ENCODE measurements at places on chromosomes 13 and 19. TPM values are rescaled to one million over a fixed set of nuclear protein-coding genes. Genes with fewer than 3 reads are reported as not detected.

The CIC gene
- 75.8 TPM for total RNA-seq

DNA sequence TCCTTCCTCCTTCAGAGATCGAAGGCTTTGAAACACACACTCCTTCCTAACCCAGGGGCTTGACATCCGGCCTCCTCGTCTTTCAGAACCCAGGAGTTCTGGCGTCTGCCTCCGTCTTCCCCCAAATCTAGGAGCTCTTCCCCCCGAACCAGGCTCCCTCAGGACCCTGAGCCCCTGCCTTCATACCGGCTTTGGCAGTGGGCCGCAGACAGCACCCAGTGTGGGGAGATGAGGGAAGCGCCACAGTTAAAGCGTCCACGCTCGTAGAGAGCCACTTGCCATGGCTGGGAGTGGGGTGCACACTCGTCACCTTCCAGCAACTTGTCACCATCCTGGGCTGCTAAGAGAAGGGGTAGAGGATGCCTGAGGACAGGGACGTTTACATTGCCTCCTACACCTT lies 3.9 kb upstream of the KLK1 start:
- DNase-seq, result no peak

DNA sequence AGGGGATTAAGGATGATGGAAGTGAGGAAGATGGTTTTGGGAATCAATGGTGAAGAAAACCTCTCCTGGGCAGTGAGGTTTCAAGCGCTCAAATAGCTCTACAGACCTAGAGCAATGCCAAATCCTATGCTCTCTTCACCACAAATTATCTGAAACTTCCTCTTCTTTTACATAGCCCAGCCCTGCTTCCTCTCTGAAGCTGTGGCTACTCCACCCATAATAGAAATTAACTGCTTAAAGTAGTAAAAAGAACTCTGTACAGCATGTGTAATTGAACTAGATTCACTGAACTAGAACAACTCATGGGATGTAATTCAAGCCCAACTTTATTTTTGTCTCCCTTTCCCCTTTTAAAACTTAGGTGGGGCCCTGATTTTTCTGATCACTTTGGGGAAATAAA lies 20.4 kb upstream of the IFT88 start:
- no peak for DNase-seq

The CEACAM21 gene
- total RNA-seq, result 4.3 TPM

GRCh38 chr19:15015946-15016542 lies 33.2 kb upstream of the CASP14 start:
- DNase-seq, result peak; percentile 25

The DNASE2 gene
- total RNA-seq, result 27.8 TPM

DNA sequence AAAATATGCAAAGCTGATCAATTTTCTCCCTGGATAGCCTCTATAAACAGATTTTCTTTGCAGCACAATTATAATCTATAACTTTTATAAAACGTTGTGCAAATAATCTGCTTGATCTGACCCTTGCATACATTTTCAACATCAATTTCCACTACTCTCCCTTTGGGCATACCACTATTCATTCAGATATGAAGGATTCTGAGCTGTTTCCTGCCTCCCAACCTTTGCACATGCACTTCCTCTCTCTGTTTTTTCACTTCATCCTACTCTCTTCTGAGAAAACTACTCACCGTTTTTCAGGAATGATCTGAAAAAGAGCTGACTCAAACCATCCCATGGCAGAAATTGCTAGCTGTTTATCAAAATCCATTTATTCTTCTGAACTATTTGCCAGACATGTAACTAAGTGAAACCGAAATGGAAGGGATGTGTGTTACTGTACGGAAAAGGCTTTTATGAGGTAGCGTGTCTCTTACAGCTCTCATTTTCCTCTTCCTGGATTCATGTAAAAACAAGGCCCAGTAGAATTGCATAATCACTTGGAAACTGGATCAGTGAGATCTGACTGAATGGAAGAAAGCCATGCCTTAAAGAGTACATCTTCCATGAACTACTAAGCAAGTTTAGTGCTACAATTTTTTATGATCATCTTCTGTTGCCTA lies 1447.3 kb upstream of the MIR17HG start:
- no peak for DNase-seq

DNA sequence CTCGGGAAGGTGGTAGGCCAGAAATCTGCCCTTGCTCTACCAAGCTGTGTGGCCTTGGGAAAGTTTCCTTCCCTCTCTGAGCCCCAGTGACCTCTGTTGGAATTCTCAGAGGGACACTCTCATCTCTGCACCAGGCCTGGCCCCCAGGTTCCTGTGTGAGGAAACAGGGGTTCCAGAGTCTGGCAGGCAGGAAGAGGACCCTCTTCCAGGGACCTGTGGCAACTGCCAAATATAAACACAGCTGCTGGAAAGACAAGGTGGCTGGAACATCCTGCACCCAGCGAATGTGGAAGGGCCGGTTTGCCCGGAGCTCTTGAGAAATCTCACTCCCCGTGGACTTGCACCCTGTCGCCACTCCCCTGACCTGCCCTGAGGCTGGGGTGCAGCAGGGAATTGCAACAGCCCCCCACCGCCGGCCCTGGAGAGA lies 52.8 kb downstream of the GADD45B start:
- DNase-seq, result no peak

- peak; percentile 69 for DNase-seq
These were observed 215.2 kb downstream of the NBEA start for GRCh38 chr13:35157143-35157755.

GRCh38 chr13:41590122-41590521 lies 132.8 kb downstream of the RGCC start:
- no peak for DNase-seq

DNA sequence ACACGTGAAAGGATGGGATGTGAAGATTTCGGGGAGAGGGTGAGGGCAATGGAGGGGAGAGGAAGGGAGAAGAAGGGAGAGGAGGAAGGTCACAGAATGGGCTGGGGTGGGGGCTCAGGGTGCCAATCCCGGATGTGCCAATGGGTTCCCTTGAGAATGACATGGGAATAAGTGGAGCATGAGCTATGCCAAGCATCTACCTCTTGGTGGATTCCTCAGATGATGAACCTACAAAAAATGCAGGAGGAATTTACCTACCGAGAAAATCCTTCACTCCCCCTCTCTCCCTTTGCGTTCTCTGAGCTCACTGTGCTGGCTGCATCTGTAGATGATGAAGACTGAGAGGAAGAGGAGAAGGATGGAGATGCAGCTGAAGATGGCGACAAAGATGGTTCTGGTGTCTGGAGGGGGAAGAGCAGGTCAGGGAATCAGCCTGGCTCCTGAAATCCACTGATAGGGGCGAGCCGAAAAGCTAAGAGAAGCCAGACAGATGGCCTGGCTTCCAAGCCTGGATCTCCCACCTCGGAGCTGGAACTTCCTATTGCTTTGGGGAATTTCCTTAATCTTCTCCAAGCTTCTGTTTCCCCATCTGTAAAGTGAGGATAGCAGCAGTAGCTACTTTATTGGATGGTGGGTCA lies 21.6 kb downstream of the VSTM1 start:
- no peak for DNase-seq

The LILRA6 gene
- not detected for total RNA-seq

The GFY gene
- not detected for total RNA-seq

GRCh38 chr19:34261334-34262109 lies 7.2 kb downstream of the GARRE1 start:
- DNase-seq, result no peak

GRCh38 chr13:87331178-87331577 lies 340.0 kb upstream of the SLITRK5 start:
- DNase-seq, result no peak

GRCh38 chr13:35293579-35294226 lies 182.8 kb downstream of the MAB21L1 start:
- DNase-seq, result no peak

DNA sequence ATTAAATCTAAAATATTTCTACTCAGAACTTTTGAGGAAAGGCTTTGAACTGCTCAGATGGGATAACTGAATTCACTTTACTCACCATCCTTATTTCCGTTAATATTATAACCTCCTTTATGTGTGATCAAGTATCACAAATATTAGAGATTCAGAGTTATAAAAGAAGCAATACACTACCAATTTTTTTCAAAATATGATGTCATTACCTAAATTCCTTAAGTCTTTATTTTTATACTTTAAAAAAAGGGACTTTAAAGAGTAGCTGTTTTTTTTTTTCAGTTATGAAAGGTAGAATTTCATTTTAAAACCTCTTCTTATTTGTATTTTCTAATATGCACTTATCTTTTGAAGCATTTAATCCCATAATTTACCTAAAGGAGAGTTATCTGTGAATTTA lies 239.5 kb downstream of the DIAPH3 start:
- no peak for DNase-seq

The SYNE4 gene
- 0.70 TPM for total RNA-seq

DNA sequence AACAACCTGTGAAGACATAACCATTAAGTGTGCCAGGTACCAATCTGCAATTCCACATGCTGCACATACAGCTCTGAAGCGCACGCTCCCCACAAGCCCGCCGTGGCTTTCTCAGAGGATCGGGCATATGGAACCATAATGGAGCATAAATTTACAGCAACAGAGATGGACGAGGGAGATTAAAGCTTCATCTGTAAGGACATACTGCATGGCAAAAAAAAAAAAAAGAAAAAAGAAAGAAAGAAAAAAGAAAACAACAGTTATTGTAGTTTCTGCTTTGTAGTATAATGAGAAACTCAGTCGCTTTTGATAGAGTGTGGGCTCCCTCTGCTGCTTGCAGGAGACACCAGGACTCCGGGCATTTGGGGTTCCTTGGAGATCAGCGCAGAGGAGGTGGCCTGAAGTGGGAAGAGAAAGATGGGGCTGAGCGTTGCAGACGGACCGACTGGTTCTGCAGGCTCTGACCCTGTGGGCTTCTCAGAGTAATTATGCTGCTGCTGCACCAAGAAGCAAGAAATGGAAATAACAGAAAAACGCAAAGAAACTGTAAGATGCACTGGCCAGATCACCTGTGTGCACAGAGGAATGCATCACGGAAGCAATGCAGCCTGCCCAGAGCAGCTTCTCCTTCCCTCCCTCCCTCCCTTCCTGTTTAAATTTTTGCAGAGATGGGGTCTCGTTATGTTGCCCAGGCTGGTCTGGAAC lies 10.8 kb upstream of the PDCD5 start:
- DNase-seq, result peak; percentile 74

The PSG11 gene
- not detected for total RNA-seq

- DNase-seq, result no peak
These were observed 4.7 kb downstream of the NCLN start for GRCh38 chr19:3190470-3190770.

DNA sequence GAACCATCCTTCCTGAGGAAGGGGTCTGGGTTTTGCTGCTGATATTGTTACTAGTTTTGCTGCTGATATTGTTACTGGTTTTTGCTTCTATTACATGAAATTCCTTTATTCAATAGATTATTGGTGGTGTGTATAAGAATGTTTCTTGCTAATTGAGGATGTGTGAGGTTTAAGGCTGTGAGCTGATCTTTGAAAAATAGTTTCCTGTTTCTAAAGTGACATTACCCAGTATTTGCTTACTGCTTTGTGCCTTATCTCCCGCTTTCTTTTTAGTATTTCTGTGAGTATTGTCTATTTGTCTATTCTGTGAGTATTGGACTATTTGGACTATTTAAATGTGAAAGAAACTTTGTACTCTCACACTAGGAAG lies 38.2 kb upstream of the C1QTNF9 start:
- DNase-seq, result no peak

The RASGRP4 gene
- total RNA-seq, result not detected

The ZNF441 gene
- 3.7 TPM for total RNA-seq

The PDCD2L gene
- 33.8 TPM for total RNA-seq

GRCh38 chr13:67306742-67307141 lies 76.6 kb upstream of the PCDH9 start:
- DNase-seq, result no peak

The VSTM1 gene
- total RNA-seq, result not detected

GRCh38 chr19:4447327-4448146 lies 10.1 kb downstream of the UBXN6 start:
- no peak for DNase-seq

The SHISA7 gene
- 0.21 TPM for total RNA-seq

The UPK1A gene
- not detected for total RNA-seq

DNA sequence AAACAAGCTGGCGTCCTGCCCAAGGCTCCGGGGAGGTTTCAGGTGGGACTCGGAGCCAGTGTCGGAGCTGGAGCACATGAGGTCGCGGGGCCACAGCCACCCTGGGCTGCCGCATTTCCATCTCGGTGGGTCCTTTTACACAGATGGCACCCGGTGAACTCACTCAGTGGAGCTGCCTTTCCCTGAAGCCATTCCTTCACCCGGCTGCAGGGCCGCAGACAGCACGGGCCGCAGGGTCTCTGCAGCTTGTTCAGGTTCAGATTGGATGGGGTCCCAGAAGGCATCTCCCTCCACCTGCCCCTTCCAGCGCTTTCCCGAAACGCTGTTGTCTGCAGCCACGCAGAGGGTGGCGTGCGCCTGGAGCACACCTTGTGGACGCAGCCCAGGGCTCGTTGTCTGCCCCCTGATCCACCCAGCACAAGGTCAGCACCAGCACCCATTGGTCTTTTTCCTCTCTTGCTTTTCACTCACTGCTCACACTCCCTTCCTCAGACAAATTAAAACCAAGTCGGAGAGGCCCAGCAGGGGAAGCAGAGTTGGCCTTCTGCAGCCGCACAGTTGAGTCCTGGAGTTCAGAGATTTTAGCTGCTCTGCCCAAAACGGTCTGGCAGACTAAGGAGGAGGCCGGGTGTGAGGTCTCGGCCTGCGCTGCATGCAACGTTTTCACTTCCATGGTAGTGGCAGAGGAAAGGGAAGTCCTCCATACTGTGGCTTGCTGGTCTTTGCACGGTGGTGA lies 18.1 kb downstream of the MCF2L start:
- no peak for DNase-seq

GRCh38 chr19:17755977-17756670 lies 4.8 kb downstream of the FCHO1 start:
- peak; percentile 67 for DNase-seq

DNA sequence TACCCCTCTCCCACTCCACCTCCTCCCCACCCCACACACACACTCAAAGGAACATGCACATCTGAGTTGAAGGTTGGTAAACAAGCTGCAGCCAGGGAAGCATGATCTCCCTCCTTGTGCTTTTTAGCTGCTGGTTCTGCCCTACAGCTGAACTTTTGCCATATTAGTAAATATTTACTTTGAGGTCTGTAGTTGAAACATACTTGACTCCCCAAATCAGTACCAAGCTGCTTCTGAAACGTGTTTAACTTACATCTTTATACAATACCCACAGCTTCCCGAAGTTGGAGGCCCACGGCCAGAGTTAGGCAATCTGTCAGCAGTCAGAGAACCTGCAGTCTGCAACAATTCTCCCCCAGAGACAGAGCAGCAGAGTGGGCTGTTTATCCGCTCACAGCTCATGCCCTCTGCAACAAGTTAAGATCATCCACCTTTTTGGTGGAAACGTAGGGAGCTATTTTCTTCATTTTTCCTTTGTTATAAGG lies 1.5 kb upstream of the PCDH20 start:
- no peak for DNase-seq

DNA sequence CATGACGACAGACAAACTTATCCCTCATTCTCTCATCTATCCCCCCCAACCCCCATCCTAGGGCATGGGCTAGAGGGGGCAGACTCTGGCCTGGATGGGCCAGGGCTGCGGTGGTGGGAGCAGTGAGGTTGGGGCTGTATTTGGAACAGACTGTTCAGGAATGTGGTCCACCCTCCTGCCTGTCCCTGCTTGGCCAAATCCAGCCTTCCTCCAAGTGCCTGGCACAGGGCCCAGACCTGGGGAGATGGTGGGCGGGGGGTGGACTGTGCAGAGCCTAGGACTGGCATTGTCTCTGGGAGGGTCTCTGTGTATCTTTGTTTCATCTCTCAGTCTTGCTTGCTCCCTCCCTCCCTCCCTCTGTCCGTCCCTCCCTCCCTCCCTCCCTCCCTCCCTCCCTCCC lies 14.2 kb downstream of the EGLN2 start:
- DNase-seq, result peak; percentile 57

Measured in A673 (cell line).